ENCODE measurements at places on chromosomes 2 and 18.
A peak's percentile ranks its signal among the peaks of the same experiment; 100 is the strongest.

DNA sequence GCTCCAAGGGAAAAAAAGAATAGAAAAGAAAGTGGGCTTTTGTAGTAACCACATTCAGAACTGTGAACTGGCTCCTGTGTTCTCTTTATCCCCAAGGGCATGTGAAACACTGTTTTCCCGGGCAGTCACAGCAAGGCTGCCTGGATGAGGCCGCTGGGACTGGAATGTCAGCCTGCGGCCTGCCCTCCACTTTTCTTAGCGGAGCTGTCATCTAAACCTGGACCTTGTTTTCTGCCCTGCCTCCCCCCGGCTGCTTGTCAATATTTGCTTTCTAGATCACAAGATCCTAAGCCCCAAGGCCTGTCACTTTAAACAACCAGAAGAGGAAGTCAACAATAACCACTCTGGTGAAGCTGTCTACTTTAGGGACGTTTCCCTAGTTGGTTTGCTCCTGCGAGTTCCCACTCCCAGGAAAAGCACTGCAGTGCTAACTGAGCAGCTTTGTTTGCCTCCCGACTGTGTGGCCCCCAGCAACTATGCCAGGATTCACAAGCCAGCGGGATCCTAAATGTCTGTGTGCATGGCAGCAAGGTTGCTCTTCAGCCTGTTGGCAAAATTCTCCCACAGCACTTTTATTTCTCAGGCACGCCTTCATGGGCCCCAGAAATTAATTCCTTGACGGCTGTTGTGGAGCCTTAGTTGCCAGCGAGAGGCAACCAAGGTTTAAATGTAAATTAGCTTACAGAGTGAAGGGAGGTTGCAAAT is 30.6 kb downstream of the SOWAHC start:
- no peak for DNase-seq

DNA sequence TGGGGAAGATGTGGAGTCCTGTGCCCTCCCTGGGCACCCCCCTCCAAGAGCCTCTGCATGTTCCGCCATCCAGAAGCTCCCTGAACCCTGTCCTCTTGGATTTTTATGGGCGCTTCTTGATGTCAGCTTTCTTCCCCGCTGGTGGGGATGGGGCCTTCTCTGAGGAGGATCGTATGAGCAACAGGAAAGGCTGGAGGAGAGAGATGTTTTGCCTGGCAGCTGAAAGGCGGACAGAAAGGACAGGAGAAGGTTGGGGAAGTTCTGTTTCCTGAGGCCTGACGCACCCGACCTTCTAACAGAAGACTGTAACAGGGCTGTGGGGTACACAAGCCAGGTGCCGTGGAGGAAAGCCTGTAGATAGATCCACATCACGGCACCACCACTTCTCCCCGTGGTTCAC is 238.8 kb downstream of the LDLRAD4 start:
- no peak for DNase-seq

GRCh38 chr2:16726147-16726546 is 60.5 kb upstream of the CYRIA start:
- peak; percentile 39 for DNase-seq

GRCh38 chr18:32324181-32324580 is 134.3 kb downstream of the MEP1B start:
- DNase-seq, result no peak

GRCh38 chr18:15198116-15198389 is 450.1 kb downstream of the ANKRD30B start:
- no peak for DNase-seq

DNA sequence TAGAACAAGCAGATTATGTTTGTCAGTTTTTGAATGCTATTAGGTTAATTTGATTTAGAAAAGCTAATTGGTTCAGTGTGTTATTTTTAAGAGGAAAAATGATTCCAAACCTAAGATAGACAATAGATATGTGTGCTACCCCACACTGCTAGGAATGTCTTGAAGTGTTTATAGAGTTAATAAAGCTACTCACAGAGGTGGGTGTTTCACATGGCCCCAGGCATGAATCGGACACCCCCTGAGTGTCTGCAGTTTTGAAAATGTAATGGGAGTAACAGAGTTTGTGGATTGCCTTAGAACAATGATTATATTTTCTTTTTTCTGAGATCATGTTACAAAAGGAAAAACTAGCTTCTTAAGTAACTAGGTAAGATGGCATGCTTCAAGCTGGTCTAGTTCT is 348.3 kb downstream of the ADCYAP1 start:
- DNase-seq, result no peak

GRCh38 chr18:14179306-14179705 is 47.1 kb upstream of the ZNF519 start:
- no peak for DNase-seq

DNA sequence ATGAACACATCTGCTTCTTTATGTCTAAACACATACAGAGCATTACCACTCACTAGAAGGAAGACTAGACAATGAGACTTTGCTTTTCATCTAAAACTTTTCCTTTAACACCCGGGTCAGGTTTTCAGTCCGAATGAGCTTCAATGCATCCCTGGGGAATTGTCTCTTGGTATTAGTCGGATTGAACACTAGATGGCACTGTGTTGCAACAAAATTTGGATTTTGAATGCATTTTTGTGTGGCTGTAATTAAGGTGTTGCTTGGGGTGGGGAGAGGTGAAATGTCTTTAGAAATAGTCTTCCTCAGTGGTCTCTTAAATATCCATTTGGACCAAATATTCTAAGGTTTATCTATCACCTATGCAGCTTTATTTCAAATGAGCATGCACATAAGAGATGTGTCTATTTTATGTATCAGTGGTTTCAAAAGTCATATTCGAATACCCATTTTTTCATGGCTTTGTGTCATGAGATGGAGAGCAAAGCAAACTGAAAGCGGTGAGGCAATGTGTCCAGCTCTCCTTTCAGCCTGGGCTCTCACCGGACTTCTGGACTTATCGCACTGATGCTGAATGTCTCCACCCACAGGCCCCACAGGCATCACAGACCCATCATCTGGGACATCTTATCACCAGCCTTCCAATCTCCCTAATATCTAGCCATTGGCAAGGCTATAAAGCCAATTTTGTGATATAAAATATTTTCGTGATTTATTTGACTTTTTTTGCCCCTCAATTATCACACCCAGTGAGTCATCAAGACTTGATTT is 510.3 kb downstream of the RNF144A start:
- DNase-seq, result peak; percentile 70

- no peak for DNase-seq
These were observed 166.0 kb downstream of the LCLAT1 start for GRCh38 chr2:30613001-30613400.

GRCh38 chr2:100291152-100291970 is 30.9 kb downstream of the LONRF2 start:
- DNase-seq, result peak; percentile 89

DNA sequence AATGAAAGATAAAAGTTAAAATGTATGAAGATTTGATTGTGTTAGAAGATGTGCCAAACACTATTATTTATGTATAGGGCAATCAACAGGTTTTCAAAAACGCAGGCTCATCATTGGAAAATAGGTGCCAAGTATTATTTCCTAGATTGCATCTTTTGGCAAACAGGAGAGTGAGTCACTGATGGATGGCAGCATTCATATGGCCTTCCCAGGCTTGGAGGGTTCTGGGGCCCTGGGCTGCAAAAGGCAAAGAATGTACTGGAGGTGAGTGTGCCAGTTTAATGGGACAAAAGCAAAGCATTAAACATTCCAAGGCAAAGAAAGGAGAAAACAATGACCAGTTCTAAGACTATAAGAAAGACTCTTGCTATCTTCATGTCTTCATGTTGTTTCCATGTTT is 379.4 kb downstream of the RIT2 start:
- DNase-seq, result peak; percentile 61

- no peak for DNase-seq
These were observed 285.7 kb upstream of the DCC start for GRCh38 chr18:52054324-52054723.

- no peak for DNase-seq
These were observed 253.1 kb downstream of the SH3BP4 start for GRCh38 chr2:235204948-235205347.
